ENCODE measurements at places on chromosomes 7 and 10. TPM values are rescaled to one million over a fixed set of nuclear protein-coding genes. Genes with fewer than 3 reads are reported as not detected.

GRCh38 chr7:38391751-38392150, 118.3 kb upstream of the TARP start:
- H3K4me3 ChIP-seq = no peak overlapping the region
- no peak overlapping the region for H3K27ac ChIP-seq
- H3K36me3 ChIP-seq = no peaks in the 10 kb centered on the region
- no peak for DNase-seq
- H3K4me1 ChIP-seq = no peaks in the 10 kb centered on the region

DNA sequence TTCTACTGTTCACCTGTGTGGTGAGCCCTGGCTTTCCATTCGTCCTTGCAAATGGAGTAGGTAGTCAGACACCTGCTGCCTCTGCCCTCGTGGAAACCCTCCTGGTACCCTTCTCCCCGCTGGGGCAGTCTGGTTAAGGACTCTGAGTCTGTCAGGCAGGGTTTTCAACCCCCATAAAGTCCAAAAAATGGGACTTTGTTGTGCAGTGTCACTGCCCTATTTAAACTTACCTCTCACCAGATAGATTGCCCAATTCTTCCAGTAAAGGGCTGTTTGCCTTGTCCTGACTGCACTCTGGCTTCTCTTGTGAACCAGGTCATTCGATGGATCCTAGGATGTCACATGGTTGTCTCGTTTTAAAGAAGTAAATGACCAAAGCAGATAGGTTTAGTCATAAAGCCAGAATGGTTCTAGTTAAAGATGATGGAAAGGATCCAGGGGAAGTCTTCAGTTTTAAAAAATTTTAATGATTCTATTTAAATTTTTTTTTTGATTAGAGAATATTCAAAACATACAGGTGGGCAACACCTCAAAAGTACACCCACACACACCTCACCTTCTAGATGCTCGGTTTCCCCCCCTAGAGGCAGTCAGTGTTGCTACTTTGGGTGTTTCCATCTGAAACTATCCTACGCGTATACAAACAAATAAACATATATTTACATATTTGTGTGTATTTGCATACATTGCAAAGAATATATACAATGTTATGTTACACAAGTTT, 22.0 kb downstream of the TMEM176B start:
- no peak for DNase-seq
- H3K4me1 ChIP-seq = no peaks in the 10 kb centered on the region
- H3K27ac ChIP-seq = no peak overlapping the region
- H3K36me3 ChIP-seq = no peaks in the 10 kb centered on the region

DNA sequence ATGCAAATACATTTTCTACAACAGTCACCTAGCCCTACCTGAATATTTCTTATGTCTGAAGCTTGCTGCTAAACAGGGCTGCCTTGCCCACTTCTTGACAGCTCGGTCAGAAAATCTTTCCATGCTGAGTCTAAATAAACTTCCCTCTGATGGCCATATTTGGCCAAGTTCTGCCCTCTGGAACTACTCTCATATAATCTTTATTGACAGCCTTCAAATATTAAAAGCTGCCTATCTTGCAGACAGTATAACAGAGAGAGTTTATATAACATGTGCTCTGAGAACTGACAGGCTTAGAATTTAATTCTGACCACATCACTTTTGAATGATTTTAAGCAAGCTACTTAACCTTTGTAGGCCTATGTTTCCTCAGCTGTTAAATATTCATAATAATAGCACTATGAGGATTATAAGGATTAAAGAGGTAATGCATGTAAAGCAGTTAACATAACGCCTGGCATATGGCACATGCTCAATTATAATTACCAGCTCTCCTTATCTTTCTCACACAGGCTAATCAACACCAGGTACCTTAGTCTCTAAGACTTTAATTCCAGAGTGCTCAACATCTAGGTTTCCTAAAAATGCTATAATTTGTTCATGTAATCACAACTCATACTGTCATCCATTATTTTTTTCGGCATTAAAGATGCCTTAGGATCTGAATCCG, 334.1 kb downstream of the HPSE2 start:
- no peak for DNase-seq
- H3K27me3 ChIP-seq = no peaks in the 10 kb centered on the region
- no peak overlapping the region for H3K4me3 ChIP-seq

- H3K4me3 ChIP-seq = no peak overlapping the region
- DNase-seq = no peak
- no peaks in the 10 kb centered on the region for H3K4me1 ChIP-seq
- no peaks in the 10 kb centered on the region for H3K36me3 ChIP-seq
- H3K27ac ChIP-seq = no peak overlapping the region
- H3K27me3 ChIP-seq = no peaks in the 10 kb centered on the region
Observed at GRCh38 chr10:29158066-29158465, 130.8 kb upstream of the LYZL1 start.

DNA sequence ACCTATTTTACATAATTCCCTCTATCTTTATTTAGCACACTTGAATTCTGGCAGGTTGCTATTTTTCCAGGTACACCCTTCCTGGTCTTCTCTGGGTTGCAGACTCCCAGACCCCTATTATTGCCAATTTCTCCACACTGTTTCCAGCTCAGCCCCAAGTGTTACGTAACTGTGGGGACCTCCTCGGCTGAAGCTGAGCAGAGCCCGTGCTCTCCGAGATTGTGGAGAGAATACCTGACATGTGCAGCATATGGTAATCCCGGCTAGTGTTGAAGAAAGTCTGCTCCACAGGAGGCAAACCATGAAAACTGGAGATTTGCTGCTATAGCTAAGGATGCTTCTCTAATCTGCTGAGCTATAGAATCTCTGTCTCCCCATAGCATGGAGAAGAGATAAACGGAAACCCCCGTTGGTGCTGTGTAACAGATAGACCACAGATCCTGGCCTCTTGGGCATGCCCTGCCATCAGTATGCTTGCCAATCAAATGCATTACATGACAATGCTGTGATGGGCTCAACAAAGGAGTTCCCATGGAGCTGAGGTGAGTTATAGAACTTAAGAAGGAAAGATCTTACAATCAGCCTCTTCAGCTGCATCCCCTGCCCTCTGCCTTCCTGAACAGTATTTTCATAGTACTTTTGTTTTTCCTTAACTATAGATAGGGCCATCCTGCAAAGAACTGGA, 144.6 kb upstream of the AOAH start:
- no peak for DNase-seq
- H3K36me3 ChIP-seq = peaks cover 30% of the 10 kb centered on the region
- H3K27me3 ChIP-seq = no peaks in the 10 kb centered on the region
- no peak overlapping the region for H3K4me3 ChIP-seq
- H3K27ac ChIP-seq = no peak overlapping the region

DNA sequence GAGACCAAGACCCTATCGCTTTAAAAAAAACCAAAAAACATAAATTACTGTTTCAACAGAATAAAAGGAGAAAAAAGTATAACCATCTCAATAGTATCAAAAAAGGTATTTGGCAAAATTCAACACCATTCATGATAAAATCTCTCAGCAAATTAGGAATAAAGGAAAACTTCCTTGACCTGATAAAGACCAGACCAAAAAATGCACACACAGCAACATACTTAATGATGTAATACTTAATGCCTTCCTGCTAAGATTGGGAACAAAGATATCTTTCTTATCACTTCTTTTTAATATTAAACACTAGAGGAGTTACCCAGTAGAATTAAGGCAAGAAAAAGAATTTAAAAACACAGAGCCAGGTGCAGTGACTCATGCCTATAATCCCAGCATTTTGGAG, 79.3 kb downstream of the CNOT4 start:
- H3K4me1 ChIP-seq = peaks cover 2% of the 10 kb centered on the region
- H3K27ac ChIP-seq = no peak overlapping the region
- no peaks in the 10 kb centered on the region for H3K27me3 ChIP-seq
- H3K36me3 ChIP-seq = peaks cover 12% of the 10 kb centered on the region
- no peak for DNase-seq

DNA sequence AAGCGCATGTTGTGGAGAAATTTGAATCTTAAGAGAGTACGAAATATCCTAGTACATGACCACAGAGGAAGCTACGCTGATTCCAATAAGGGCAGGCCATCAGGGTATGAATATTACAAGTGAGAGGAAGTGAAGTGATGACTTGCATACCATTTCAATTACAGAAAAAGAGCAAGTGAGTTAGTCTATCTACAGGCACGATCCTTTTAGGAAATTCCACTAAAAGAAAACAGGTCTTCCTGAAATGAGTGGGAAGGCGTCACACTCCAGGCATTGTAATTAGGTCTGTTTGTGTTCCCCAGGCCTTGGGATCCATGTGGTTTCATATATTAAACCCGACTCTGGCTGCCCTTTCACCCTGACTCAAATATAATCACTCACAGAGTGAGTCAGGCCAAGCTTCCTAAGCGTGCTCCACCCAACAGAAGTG, 152.5 kb downstream of the SEMA3A start:
- no peak overlapping the region for H3K4me3 ChIP-seq
- H3K4me1 ChIP-seq = no peaks in the 10 kb centered on the region
- no peak for DNase-seq
- H3K36me3 ChIP-seq = no peaks in the 10 kb centered on the region
- no peak overlapping the region for H3K27ac ChIP-seq
- no peaks in the 10 kb centered on the region for H3K27me3 ChIP-seq

DNA sequence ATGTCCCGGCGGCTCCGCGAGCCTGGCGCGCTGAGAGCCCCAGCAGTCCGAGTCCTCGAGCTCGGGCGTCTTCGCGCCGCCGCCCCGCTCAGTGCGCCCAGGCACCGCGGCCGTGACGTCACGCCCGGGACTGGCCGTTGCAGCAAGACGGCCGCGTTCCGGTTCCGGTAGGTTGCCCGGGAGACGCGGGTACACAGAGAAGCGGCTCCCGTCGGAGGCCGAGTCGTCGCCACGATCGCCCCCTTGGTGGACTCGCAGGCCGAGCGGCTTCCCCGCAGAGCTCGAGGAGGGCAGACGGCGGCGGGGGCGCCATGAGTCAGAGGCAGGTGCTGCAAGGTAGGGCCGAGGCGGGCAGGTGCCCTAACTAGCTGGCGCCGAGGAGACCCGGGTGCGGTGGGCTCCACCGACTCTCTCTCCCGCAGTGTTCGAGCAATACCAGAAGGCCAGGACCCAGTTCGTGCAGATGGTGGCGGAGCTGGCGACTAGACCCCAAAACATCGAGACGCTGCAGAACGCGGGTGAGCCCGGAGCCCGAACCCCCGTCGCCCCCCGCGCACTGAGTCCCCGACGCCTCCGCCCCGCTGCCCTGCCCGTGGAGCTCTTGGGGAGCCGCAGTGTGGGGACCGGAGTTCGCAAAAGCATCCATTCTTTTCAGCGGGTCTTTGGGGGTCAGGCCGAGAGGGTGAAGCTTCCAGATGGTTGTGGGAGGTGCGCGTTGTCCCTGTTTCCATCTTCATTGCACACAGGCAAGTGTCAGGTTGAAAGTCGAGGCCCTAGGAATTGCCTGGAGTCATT, at the start of gene SPAG6:
SPAG6 (plus strand) TSS at position 196 of the 795 bp plus-strand sequence; CDS start at position 312, 116 bp downstream.
- no peaks in the 10 kb centered on the region for H3K36me3 ChIP-seq
- peak within 1 kb of the TSS; percentile 29 for H3K4me3 ChIP-seq
- DNase-seq = no peak
- peaks cover 52% of the 10 kb centered on the region for H3K27me3 ChIP-seq
- no peak within 1 kb of the TSS for H3K27ac ChIP-seq

DNA sequence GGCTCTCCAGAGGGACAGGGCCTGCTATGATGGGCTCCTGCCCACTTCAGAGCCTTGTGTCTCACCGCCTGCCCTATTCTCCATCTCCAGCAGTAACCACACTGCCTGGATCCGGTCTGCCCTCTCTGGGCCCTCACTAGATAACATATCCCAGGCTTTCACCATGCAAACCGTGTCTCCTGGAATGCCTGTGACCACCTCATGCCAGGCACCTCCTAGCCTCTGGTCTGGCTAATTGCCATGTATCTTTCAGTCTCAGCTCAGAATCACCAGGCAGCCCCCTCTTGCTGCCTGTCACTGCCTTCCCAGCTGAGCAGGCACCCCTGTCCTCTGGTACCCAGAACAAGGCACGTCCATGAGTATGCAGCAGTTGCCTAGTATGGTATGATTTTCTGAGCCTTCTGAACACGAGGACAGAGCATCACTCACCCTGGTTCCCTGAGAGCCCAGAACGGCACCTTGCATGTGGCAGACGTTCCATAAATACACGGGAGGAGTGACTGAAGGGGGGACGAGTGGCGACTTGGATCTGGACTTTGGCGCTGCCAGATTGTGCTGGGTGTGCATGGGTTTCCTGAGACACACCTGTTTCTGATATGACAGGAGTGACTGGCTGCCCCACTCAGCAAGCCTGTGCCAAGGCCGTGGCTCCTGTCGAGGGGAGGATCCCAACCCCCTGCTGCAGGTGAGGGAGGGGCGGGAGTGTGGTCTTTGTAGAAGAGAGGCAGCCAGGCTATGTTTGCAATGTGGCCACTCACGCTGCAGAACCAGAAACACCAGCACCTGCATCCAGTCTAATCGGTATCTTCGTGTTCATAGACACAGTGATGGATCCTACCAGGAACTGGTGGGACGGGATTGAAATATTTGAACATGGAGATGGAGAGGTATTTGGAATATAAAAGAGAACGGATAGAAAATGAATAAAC, 95.2 kb downstream of the VOPP1 start:
- peaks cover 69% of the 10 kb centered on the region for H3K4me1 ChIP-seq
- H3K36me3 ChIP-seq = peaks cover 42% of the 10 kb centered on the region
- DNase-seq = no peak
- no peaks in the 10 kb centered on the region for H3K27me3 ChIP-seq

DNA sequence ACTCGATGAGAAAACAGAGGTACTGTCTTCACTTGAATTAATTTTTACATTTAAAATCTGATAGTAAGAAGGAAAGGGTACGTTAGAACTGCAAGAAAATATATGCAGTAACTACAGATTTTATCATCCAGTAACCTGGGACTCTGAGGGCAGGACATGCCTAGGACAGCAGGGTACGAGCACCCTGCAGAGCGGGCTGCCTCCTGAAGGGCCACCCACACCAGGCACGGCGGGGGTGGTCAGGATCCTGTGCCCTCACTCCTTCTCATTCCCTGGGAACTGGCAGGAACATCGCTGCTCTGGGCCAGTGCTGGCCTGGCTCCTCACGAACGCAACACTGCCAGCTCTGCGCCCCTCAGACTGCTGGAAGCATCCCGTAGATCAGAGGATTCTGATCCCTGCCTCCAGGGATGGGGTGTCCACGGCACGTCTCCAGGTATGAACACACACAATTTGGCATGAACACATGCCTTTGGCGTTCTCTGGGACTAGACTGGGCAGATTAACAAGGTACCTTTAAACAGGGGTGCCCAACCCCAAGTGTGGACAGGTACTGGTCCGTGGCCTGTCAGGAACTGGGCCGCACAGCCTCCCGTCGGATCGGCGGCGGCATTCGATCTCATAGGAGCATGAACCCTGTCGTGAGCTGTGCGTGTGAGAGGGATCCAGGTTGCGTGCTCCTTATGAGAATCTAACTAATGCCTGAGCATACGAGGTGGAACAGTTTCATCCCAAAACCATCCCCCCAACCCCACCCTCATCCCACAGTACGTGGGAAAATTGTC, 99.3 kb upstream of the FAM20C start:
- no peaks in the 10 kb centered on the region for H3K27me3 ChIP-seq
- no peaks in the 10 kb centered on the region for H3K4me1 ChIP-seq
- no peak for DNase-seq
- no peaks in the 10 kb centered on the region for H3K36me3 ChIP-seq

Gene CD36
- polyA plus RNA-seq = 30.9 TPM

Gene ACTR3C
- polyA plus RNA-seq = 2.9 TPM

Gene SUGCT
- 5.5 TPM for polyA plus RNA-seq
